Cardiac fibroblast (primary cell): ENCODE measurements at places on chromosomes 2 and 18.

DNA sequence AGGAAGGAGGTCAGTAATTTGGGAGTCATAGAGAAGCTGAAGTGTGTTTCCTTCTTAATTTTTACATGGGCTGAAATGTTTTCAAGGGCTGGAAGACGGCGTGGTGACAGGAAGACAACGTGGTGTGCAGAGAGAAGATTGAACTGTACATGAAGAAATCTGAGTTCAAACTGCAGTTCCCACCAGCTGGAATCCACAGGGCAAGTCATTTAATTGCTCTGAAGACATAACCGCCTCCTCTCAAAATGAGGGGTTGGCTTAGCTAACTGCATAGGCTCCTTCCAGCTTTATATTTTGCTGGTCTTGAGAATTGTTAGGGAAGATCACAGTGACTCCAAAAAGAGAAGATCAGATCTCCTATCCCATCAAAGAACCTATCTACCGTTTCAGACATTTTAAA, 103.9 kb downstream of the SLC8A1 start:
- no peak for DNase-seq

- no peak for DNase-seq
Measured at GRCh38 chr2:158994920-158995676, 26.7 kb downstream of the TANC1 start.

DNA sequence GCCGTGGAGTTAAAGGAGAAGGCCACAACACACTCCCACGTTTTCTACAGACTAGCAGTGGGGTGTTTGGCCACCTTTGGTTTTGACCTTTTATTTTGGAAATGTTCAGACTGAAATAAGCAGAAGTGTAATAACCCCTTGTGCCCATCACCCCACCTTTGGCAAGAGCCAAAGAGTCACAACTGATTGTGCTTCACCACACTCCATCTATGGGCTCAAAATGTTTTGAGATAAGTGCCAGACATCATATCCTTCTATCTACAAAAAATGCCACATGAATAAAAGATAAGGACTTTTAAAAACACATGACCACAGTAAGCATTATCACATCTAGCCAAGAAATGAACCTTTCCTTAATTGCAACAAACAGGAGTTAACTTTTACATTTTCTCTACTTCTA, 9.9 kb upstream of the GPR35 start:
- DNase-seq: no peak

- DNase-seq: peak; percentile 25
Measured at GRCh38 chr2:57549642-57550102, 496.9 kb upstream of the VRK2 start.

GRCh38 chr2:190062601-190063000, at the start of gene MSTN:
Gene MSTN (minus strand): TSS chr2:190062729. CDS start chr2:190062596, 133 bp downstream.
- DNase-seq: no peak

GRCh38 chr2:163778045-163778781, 42.4 kb upstream of the FIGN start:
- peak; percentile 82 for DNase-seq

GRCh38 chr2:235206399-235206798, 254.6 kb downstream of the SH3BP4 start:
- DNase-seq: no peak

DNA sequence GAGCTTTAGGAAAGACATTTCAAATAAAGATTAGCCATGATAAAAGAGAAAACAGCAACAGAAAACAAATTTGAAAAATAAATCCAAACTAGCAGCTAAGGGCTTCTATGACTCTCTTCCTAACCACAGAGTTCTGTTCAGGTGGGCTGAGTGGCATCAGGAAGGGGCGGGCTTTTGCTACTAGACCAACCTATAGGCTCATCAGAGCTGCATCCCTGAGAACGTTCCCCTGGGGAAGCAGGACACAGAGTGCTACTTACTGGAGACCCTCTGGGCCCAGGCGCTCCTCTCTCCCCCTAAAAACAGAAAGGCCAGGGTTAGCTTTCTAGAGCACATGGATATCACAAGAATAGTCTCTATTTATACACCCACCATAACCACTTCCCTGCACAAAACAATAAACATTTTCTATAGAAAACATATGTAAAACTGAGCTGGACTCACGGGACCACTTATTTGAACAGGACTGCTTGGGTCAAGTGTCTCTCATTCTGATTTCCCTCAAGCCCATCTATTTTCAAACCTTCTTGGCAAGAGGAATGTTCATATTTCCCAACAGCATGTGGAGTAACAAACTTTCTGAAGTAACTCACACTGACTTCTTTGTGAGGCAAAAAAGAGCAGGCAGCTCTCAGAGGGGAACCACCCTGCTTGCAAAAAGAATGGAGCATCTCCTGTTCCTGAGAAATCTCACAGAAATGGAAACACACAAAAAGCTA, 78.9 kb upstream of the LMAN1 start:
- no peak for DNase-seq

GRCh38 chr2:181374781-181375675, 82.2 kb upstream of the ITGA4 start:
- DNase-seq: no peak

DNA sequence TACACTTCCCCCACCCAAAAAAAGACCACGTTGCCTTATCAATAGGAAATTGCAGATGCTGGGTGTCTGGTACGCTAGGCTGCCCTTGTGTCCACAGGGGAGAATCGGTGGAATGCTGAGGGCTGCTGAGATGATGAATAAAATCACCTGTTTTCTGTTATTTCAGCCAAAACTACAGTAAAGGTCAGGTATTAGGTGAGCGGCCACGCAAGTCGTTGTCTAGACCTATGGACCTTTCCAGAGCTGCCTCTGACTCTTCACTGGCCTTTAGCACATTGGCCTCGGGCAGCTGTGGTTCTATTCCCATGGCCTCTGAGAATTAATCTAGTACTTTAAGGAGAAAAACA, 89.6 kb downstream of the MTCL1 start:
- no peak for DNase-seq

GRCh38 chr18:62328586-62329525, 3.7 kb downstream of the TNFRSF11A start:
- no peak for DNase-seq
